ENCODE measurements at places on chromosomes 12 and 14. TPM values are rescaled to one million over a fixed set of nuclear protein-coding genes. Genes with fewer than 3 reads are reported as not detected.

- DNase-seq: no peak
These were observed 5.7 kb downstream of the YBX3 start for GRCh38 chr12:10717410-10717809.

DNA sequence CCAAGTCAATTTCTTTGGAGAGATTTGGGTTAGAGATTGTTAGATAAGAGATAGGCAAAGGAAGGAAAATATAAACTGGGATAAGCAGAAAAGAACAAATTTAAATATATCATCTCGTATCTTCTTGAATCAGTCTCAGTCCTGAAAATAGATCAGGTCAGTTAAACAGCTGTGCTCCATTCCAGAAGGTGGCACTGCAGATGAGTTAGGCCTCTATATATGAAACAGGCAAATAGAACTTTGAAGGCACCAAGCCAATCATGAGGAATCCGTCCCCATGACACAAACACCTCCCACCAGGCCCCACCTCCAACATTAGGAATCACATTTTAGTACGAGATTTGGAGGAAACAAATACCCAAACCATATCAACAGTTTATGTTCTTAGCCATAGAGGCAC is 605.5 kb upstream of the USP15 start:
- DNase-seq: peak; percentile 6

- DNase-seq: no peak
These were observed 84.9 kb upstream of the DUSP6 start for GRCh38 chr12:89437231-89437630.

- DNase-seq: no peak
These were observed 157.4 kb downstream of the EFCAB11 start for GRCh38 chr14:89797148-89797547.

DNA sequence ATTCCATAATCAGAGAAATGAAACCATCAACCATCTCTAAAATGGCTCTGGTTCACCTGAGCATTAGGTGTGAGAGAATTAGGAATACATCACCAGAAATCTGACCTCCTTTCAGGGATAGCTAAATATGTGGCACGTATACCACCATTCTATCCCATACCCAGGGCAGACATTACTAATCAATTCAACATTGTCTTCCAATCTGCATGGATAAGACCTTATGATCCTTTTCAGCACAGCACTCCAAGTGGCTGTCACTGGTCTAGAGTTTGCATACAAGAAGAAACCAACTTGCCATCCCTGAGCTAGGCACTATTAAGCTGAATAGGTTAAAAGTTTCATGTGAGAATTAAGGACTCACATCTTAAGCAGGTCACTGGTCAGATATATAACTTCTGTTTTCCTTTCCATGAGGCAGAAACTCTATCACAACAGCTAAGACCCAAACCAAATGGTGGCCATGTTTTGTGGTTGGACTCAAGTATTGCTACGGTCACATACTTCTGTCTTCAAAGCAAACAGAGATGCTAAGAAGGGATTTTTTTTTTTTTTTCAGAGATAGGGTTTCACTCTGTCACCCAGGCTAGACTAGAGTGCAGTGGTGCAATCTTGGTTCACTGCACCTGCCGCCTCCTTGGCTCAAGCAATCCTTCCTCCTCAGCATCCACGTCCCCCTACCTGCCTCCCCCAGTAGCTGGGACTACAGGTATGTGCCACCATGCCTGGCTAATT is 249.0 kb downstream of the DPF3 start:
- DNase-seq: no peak

- DNase-seq: no peak
These were observed 188.5 kb downstream of the KIF26A start for GRCh38 chr14:104326848-104327247.

DNA sequence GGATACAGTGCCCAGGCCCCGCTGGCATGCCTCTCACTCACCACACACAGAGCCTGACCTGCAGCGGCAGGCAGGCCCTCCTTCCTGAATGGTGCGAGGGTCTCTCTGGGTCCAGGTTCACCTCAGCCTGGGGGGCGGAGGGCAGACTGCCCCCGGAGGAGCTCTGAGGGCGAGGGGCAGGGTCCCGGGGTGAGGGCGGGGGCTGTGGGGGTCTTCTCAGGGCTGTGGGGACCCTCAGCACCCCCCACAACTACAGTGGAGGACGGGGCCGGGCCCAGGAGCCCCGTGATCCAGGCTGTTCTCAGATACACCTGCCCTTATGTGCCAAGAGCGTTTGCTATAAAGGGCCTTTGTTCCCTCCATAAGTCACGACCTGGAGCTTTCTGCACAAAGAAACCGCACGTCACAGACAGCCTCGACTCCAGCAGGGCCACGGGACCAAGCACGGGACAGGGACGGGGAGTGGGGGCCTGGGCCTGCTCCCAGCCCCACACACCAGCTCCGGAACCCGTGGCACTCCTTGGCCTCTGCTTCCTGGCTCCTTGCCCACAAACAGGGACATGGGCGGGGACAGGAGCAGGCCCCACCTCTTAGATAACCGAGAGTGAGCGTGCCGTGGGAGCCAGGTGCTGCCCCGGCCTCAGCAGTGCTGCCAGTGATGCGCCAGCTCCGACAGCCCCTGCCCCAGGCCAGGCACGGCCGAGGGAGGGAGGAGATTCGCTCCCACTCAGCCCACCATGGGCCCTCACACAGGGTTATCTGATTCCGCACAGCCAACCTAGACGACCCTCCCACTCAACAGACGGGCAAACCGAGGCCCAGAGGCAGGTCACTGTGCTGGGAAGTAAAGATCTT is 101.9 kb downstream of the RFLNA start:
- peak; percentile 93 for DNase-seq

GRCh38 chr12:23504641-23505399 is 444.6 kb downstream of the SOX5 start:
- peak; percentile 10 for DNase-seq

DNA sequence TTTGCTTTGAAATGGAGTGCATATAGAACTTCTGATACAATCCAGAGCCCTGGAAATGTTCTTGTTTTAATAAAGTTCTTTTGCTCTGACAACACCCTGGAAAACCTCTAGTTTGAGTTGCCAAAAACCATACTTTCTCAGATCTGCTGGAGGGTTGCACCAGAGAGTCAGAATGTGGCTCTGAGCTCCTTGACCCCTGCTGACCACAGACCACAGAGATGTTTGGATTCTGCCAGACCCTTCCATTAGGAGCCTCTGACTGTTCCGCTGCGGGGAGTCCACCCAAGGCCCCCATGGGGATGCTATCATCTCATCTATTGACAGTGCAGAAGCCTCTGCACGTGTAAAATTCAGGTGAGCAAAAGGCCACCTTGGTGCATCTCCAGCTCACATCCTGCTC is 332.6 kb downstream of the GLT1D1 start:
- DNase-seq: no peak

- DNase-seq: no peak
These were observed 6.6 kb upstream of the SLC6A13 start for GRCh38 chr12:269191-269590.

DNA sequence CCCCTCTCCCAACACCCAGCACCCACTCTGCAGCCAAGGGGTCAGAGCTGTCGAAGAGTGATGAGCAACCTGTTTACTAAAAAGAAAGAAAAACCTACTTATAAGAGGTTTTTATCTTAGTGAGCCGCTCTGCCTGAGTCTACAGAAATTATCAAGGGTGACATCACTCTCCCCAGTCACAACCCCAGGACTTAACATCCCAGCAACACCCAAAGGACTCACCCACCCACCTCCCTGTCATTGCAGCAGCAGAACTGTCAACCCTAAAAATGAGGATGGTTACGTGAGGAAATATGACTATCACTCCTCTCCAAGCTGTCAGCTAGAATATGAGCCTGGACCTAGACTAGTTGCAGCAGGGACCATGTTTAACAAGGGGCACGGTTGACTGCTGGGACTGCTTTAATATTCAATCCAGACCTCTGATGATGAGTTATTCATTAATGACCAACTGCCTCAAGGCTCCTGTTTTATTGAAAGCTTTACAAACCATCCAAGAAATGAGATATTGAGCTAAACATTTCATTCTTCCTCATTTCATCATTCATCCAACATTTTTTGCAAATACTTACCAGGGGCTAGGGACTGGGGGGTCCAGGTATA is 53.9 kb upstream of the FICD start:
- DNase-seq: no peak

GRCh38 chr14:93737634-93738033 is 50.7 kb downstream of the PRIMA1 start:
- DNase-seq: no peak

DNA sequence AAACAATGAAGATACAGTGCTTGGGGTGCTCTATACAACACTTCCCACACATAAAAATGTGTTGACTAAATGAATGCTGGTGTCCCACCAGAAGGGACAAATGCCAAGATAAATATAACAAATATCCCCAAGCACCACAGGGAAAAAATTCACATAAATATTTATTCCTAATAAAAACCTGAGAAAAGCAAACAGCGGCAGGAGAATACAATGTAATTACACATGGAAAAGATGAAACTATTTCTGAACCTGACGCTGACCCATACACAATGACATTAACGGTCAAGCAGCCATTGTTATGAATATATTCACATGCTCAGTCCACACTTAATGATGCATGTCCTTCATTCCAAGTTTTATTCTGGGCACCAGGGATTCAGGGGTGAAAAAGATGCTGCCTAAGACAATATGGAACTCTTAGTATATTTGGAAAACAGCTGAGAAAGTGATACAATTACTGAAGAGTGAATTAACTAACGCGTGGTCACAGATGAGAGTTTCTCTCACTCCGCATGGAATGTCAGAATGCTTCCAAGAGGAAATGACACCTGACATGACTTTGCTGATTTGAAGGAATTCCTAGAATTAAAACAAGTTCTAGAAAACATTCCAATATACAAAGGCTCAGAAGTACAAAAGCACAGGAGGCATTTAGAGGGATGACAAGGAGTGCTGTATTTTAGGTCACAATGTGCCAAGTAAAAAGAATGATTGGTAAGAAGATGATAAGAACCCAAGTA is 27.9 kb upstream of the PTPRR start:
- no peak for DNase-seq

DNA sequence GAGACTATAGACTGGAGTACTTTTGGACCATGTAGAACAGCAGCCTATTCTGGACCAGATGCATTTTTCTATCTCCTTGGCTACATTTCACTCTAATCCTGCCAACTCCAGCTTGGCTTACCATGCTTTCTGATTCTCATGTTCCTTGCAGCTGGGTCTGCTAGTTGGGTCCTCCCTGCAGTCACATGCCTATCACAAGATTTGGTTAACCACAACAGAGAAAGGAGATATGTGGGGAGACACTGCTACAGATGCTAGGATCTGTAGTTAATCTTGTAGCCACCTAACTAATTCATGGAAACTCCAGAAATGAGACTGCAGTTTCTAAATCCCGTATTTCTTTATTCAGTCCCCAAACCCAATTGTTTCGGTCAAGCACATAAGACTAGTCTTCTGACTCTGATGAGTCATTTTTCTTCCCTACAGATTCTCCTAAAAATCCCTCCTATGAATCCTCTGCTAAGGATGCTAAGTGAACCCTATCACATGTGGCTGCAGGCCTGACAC is 410.6 kb downstream of the DAD1 start:
- DNase-seq: no peak

DNA sequence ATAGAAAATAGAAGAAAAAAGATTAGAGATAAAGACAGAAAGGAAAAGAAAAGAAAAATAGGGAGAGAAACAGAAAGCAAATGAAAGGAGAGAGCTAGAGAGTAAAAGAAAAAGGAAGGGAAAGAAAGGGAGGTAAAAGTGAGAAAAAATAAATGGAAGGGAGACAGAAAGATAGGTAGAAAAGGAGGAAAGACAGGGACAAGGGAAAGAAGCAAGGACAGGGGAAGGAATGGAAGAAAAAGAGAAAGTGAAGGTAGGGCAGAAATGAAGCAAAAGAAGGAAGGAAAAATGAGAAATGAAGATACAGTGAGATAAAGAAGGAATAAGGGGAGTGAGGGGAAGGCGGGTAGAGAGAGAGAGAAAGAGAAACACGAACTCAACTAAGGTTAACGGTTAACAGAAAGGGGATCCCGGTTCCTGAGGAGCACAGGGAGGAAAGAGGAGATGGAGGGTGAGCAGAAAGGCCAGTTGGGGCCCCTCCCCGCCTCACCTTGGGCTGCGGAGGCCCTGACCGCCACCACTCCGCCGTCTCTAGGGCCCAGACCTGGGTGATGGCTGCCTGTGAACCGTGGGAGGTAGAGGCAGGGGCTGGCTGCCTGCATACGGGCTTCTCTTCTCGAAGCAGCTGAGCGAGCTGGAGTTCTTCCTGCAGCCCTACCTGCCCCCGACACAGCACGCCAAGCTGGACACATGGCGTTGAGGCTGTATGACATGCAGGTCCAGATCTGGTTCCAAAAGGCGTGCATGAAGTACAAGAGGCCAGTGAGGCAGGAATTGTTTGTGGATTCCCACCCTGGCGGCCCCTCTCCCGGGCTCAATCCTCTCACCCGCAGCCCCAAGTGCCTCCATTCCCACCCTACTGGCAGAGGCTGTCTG is 59.5 kb downstream of the SMUG1 start:
- DNase-seq: no peak

DNA sequence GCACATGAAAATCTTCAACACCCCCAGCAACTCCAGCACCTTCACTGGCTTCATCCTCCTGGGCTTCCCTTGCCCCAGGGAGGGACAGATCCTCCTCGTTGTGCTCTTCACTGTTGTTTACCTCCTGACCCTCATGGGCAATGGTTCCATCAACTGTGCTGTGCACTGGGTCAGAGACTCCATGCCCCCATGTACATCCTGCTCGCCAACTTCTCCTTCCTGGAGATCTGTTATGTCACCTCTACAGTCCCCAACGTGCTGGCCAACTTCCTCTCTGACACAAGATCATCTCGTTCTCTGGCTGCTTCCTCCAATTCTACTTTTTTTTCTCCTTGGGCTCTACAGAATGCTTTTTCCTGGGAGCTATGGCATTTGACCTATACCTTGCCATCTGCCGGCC is 11.5 kb upstream of the OR11G2 start:
- no peak for DNase-seq

DNA sequence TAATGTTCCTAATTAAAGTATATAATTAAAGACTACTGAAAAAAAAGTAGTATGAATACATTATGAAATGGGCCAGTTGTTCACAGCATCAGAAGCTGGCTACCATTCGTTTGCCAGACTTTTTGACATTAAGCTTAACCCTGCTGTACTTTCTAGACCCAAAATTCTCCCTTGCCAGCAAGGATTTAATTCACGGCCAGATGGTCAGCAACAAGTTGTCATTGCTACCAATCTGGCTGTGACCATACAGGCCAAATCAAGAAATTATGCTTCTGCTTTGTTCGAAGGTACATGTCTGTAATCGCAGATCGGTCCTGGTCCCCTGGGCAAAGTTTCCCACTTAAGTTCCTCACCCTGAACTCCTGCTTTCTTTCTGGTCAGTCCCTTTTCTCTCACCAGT is 217.7 kb upstream of the ATXN7L3B start:
- DNase-seq: no peak

KLHDC1 gene
- total RNA-seq: 1.3 TPM

BEST3 gene
- not detected for total RNA-seq

OTX2 gene
- total RNA-seq: not detected

PTMS gene
- total RNA-seq: 22.8 TPM

KRT77 gene
- total RNA-seq: not detected

All from stomach (tissue), 19 donors.